GOT3 (cell line): ENCODE measurements at places on chromosomes 2 and 18.

- no peak for DNase-seq
These were observed 122.9 kb downstream of the GLI2 start for GRCh38 chr2:120858361-120859106.

GRCh38 chr2:28329184-28329583, 63.5 kb upstream of the FOSL2 start:
- no peak for DNase-seq

DNA sequence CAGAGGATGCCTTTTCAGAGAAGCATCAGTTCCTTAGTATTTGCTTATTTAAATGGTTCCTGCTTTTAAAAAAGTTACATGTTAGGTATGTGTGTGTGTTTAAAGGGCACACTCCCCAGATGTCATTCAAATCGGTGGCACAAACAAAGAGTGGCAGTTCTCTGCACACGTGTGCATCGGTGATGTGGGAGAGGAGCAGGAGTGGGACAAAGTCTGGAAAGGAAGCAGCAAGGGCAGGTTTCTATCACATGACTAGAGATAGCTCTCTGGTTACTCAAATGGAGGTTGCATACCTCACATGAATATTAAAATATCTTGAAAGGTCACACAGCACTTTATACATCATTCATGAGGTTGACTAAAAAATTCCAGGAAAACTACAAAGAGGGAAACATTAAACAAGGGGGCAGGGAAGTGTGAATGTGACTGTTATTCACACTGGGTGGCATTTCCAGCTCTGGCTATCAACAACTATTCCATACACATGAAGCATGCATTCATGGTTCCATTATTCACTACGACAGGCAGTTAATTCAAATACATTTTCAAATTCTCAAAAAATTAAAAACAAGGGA, 64.7 kb downstream of the SEPTIN10 start:
- DNase-seq: no peak

GRCh38 chr2:210544007-210544590, 12.3 kb upstream of the CPS1 start:
- DNase-seq: no peak

DNA sequence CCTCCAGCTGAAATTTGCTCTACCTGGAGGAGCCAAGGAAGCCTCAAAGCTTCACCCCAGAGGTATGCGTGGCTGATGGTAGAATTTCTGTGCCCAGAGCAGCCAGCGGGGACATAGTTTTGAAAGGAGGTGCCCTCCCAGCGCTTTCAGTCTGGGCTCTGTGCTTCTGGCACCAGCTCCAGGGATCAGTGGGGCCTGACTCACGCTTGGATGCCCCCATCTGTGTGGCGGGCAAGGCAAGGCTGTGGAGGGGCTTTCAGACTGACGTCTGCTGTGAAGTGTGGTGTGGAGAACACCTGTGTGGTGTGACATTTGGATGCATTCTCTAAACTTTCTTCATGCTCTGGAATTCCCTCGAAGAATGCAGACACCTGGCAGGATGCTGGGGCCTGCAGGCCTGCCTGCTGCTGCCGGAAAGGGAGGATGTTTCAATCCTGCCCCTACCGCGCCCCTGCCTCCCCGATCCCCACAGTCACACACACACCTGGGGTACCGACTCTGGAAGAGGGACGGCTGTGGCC, 84.1 kb downstream of the CTIF start:
- no peak for DNase-seq

GRCh38 chr2:234705108-234705507, 208.2 kb upstream of the ARL4C start:
- no peak for DNase-seq

DNA sequence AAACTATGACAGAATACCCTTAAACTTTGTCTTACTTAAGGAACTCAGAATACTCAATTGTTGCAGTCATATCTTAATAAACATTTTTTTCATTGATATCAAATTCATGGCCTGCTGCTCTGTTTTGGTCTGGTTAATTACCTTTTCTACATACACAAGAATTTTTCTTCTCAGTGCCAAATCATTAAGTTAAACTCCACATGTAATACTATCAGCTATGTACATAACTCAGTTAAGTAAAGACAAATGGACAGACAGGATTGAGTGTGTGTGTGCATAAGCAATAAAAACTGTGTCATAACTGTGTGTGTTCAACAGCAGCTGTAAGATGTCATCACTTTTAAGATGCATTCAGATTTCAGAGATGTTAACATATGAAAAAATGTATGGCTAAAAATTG, 34.4 kb downstream of the VRK2 start:
- DNase-seq: no peak

DNA sequence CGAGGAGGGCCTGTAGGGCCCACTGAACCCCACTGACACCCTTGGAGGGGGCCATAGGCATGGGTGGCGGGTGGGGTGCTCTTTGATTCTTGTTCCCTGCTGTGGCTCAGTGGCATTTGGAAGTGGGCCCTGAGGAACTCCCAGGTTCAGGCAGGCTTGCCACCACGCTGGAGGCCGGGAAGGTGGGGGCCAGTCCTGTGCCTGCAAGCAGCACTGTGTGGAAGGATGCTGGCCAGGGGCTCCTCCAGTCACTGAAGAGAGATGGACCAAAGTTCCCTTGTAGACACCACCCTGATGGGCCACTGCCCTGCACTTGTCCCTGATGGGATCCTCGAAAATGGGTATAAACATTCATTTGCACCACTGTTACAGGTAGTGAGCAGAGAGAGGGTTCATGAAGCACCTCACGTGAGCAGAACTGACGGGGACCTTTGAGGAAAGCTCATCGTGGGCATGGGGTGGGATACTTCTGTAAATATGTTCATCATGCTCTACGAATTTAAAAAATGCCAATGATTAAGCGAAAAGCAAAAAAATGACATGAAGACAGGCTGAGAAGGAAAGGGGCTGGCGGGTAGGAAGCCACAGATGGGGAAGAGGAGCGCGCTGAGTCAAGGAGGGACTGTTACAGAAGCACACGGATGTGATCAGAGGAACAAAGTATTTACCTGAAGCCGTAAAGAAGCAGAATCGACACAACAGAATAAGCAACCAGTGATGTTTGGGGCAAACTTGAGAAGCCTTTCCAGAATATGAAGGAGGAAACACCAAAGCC, 45.2 kb upstream of the ASB1 start:
- no peak for DNase-seq

DNA sequence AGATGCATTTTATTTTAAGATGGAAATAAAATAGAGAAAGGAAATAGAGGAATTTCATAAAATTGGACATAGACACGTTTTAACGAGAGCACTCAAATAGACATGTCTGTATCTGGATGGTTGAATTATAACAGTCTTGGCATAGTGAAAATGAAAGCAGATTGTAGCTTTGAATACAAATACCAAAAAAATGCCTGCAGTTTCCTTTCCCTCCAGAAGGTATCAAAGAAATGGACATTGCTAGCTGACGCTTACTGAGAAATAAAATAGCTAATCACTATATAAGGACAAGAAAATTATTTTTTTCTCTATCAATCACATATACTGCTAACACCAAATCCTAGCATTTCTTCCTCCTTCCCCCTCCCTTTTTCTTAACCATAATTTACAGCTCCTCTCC, 11.4 kb upstream of the MAPRE2 start:
- DNase-seq: no peak

- DNase-seq: no peak
These were observed 81.3 kb downstream of the TGFA start for GRCh38 chr2:70472221-70472890.

GRCh38 chr2:163191372-163191771, 352.8 kb upstream of the KCNH7 start:
- DNase-seq: no peak

DNA sequence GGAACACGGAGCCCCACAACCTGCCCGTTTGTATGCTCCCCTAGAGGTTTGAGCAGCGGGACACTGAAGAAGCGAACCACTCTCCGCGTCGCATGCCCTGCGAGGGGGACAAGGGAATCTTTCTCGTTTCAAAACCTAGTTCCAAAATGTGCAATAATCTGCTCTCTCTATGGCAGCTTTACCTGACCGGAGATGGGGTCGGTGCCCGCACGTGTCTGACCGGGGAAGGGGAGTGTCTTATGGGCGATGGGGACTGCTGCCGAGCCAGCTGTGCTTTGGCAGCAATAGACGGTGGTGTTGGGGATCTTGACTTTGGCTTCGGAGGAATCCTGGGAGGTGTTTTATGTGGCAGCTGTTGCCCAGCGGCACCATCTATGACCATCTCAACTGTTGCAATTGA, 7.9 kb downstream of the TTN start:
- DNase-seq: no peak

GRCh38 chr2:152407204-152407721, 72.3 kb downstream of the FMNL2 start:
- DNase-seq: no peak

DNA sequence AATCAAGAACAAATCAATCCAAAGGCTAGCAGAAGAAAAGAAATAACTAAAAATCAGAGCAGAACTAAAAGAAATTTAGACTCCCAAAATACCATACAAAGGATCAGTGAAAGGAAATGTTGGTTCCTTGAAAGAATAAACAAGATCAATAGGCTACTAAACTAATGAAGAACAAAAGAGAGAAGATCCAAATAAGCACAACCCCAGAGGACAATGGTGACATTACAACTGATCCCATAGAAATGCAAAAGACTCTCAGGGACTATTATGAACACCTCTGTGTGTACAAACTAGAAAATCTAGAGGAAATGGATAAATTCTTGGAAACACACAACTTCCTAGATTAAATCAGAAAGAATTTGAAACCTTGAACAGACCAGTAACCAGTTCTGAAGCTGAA, 1186.9 kb downstream of the LRP1B start:
- no peak for DNase-seq

- DNase-seq: no peak
These were observed 287.3 kb upstream of the SMIM21 start for GRCh38 chr18:75714766-75715165.

GRCh38 chr2:79713131-79713785, 200.4 kb downstream of the CTNNA2 start:
- no peak for DNase-seq

- no peak for DNase-seq
These were observed 12.3 kb downstream of the GPR55 start for GRCh38 chr2:230912724-230913123.

- no peak for DNase-seq
These were observed 49.3 kb upstream of the STK17B start for GRCh38 chr2:196220671-196221070.

DNA sequence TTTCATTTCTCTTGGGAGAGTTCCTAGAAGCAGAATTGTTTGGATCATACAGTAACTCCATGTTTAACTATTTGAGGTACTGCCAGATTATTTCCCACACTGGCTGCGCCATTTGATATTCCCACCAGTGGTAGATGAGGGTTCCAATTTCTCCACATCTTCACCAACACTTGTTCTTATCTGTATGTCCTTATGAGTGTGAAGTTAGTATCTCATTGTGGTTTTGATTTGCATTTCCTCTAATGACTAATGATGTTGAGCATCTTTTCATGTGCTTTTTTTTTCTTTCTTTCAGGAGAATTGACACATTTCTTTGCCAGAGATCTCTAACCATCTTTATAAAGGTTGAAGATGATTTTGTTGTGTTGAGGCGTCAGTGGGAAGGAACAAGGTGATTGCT, 4.1 kb upstream of the MGAT5 start:
- DNase-seq: no peak

DNA sequence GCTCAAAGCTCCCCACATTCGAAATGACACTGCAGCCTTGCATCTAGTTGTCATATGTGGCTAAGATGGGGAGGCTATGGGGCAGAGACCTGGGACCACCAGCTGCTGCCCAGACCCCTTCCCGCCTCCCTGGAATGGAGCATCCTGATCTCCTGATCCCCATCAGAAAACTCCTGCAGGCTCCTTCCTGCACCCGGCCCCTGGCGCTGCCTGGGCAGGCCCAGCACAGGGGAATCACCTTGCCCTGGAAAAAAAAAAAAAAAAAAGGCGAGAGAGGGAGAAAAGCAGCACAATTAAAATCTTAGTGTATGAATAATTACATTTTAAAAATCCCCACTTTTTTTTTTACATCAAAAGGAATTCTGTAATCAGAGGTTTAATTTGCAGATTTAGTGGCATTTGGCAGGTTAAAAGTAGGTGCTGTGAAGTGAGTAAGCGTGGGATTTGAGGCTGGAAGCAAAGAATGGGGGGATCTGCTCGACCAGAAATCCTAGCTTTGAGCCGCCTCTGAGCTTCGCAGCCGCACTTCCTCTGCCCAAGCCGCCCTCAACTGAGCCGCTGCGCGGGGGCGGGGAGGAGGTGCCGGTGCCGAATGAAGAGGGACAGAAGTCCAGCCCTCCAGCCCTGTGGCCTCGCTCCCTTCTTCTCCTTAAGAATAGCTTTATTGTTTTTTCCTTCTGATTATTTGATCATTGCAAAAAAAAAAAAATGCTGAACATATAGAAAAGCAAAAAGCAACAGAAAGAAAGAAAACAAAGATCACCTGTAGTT, 30.0 kb downstream of the THNSL2 start:
- no peak for DNase-seq

DNA sequence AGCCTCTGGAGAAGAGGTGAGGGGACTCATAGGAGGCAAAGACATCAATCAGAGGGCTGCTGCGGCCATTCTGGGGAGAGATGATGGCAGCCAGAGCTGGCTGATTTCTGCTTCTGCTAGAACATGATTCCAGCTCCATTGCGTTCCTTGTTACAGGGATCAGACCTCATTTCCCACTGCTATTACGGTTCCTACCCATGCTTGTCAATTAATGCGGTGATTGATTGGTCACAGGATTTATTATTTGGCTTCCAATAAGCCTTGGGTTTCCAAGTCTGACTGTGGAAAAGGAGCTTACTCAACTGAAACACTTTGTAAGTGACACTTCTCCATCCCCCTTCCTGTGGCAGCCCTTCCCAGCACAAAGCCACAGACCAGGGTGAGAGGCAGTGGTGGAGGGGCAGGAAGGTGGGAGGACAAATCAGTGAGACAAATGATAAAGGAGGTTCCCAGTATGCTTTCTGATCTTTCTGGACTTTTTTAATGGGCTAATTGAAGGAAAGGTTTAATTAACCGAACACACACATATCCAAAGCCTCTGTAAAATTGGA, 26.8 kb upstream of the CTLA4 start:
- DNase-seq: no peak

DNA sequence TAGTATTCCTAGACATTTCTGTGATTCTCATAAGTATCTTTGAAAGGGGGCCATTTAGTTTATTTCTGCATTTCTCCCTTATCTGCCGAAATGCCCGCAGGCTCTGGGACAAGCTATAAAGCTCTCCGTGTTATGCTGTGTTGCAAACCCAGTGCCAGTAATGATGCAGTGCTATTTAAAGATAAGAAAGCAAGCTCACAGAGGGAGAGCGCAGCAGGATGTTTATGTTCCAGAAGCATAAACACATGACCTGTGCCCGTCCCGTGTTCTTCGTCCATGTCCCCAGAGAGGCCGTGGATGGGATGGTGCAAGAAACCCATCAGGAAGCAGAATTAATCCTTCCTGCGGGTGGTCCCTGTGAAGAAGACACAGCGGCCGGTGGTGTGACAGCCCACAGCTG, 99.4 kb downstream of the NEDD4L start:
- no peak for DNase-seq
